ENCODE measurements at places on chromosomes 4 and X.

DNA sequence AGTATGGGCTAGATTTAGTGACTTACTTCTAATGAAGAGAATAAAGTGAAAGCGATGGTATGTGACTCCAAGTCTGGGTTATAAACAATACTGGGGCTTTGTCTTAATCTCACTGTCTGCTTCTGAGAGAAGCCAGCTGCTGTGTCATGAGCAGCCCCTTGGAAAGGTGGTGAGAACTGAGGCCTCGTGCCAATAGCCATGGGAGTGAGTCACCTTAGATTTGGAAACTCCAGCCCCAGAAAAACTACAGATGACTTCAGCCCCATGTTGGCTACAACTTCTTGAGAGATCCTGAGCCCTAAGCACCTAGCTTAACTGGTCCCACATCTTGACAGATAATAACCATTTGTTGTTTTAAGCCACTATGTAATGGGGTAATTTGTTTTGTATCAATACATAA is 77.6 kb downstream of the CWH43 start:
- no peak for DNase-seq

DNA sequence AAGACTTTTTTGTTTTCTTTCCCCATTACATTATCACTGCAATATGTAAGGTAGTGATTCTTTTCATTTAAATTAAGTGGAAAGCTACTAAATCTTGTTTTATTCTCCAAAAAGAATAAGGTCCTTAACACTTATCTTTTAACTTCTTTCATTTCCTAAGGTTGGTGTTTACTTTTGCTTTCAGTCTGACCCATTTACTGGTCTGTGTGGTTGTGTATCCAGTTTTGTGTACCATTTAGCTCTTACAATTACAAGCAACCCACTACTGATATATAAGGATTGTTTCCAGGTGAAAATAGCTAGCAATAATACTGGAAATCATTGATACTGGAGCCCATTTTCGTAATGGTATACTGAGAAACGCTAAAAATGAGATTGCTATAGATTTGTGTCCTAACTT is 123.1 kb upstream of the CXorf66 start:
- DNase-seq = no peak

DNA sequence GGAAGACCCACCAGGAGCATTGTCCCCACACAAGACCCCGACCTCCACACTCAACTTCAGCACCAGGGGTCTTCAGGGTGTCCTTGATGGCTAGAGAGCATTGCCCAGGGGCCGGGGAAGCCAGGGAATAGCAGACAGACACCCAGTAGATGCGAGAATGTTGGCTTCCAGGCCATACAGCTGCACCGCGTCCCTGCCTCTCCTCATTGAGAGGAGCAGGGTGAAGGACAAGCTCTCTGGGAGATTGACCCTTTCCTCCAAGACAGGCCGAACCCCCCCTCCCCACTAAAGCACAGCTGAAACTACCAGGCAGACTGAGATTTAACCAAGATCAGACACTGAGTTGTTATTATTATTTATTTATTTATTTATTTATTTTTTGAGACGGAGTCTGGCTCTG is 42.6 kb upstream of the SLC25A4 start:
- DNase-seq = no peak

DNA sequence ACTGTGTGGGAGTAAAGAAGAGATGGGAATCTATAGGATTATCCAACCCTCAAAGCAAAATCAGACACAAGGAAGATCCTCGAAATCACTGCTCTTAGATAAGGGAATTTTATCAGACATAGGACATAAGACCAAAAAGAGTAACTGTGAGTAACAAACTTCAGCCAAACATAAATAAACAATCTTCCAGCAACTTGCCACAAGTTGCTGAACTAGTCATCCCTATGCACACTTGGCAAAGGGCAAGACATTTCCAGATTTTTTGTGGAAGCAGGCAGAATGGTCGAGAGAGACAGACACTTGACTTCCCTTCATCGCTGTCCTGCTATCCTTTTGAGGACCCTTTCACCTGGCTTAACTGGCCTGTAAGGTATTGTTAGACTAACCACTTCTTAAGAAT is 89.6 kb downstream of the KCNIP4 start:
- no peak for DNase-seq

GRCh38 chr4:176549161-176549865 is 229.5 kb downstream of the SPCS3 start:
- no peak for DNase-seq

GRCh38 chr4:94827481-94828110 is 69.8 kb downstream of the BMPR1B start:
- DNase-seq = no peak

DNA sequence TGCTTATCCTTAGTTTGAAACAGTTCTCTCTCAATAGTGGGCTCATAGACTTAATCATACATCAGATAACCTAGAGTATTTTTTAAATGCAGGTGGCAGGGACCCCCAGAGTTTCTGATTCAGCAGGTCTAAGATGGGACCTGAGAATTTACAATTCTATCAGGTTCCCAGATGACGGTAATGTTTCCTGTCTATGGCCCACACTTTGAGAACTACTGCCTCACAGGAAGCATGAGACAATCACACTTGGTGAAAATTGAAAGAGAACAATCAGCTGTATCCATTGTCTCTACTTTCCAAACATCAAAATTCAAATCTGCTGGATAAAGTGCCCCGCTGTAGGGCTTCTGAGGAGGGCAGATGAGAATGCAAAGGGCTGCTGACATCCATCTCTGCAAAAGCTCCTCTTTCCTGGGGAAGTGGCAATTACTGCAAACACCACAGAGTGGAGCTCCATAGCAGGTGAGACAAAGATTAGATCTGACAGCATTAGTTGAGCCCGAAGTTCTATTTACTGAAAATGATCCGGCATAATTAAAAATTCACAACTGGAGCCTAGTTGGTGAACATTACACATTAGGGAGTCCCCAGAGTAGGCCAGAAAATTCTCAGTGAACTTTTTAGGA is 187.8 kb upstream of the MBNL3 start:
- DNase-seq = no peak

DNA sequence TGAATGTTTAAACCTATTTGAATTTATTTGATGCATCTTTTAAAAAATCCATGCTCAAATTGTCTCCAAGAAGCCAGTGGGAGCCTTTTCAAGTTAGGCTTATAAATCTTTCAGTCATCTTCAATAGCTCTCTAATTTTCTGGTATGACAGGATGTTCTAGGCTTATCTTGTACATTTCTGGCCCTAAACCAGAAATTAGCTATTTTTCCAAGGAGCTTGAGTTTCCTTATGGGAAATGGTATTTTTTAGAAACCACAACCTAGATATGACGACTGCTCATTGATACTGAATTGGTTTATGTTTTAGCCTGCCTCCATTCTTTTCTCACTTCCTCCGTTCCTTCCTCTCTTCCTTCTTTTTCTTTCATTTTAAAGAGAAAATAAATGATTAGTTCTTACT is 172.3 kb downstream of the SPRY1 start:
- no peak for DNase-seq

GRCh38 chr4:143302536-143302935 is 34.1 kb upstream of the GAB1 start:
- DNase-seq = no peak

DNA sequence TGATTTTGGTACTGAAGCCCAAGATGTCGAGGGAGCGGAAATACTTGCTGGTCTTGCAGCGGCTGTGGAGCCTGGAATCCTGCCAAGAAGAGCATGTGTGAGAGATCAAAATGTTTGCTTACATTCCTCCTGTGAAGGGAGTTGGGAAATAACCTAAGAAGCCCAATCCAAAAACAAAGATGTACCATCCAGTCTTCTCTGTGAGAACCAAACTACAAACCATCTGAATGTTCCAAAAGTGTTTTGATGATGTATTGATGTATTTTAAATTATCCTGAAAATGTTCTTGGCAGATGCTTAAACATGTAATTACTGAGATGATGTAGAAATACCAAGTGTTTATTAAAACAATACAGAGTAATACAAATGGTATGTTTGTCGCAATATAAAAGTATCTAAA is 10.1 kb upstream of the ADH1A start:
- no peak for DNase-seq

GRCh38 chr4:10245751-10246150 is 129.2 kb upstream of the WDR1 start:
- DNase-seq = no peak

- DNase-seq = no peak
Observed at GRCh38 chr4:54572152-54572542, 85.6 kb upstream of the KIT start.

DNA sequence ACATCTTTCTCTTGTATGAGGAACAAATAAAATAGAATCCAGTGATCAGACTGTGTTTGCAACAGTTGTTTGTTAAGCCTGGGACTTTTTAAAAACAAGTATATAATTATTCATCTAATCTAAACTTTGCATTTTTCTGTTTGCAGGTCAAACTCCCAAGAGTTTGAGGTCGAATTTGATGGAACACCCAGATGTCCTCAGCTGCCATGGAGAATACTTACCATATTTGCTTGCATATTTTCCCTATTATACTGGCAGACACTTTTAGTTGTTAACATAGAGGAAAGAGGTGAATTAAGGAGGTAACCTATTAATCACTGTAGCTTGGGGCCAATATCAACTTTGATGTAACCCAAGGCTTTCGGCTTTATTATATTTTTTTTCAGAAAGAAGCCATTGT is 401.5 kb upstream of the DIPK2B start:
- DNase-seq = no peak

DNA sequence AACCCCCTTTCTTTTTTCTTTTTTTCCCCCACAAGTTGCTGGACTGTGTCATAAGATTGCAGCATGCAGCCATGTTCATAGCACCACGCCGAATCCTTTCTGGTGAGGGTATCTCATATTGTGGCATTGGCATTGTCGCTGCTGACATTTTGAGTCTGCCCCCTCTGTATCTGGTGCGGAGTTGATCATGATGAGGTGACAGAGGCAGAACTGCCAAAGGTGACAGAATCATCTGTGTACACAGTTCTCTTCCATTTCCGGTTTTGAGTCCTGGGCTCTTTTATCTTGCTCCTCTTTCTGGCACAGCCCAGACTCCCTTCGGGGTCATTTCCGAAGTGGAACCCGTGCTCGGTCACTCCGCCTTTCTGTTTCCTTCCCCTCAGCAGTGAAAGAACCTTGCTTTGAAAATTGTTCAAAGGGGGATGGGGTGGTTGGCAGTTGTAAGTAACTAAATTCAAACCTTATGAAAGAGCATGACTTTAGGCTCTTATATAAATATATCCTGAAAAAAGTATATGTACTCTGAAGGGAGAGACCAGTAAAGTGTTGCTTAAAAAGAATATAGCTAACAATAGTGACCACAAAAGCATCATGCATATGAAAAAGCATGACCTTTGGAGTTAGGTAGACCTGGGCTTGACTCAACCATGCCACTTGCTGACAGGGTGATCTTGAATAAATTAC is 55.0 kb upstream of the BMP2K start:
- DNase-seq = no peak

DNA sequence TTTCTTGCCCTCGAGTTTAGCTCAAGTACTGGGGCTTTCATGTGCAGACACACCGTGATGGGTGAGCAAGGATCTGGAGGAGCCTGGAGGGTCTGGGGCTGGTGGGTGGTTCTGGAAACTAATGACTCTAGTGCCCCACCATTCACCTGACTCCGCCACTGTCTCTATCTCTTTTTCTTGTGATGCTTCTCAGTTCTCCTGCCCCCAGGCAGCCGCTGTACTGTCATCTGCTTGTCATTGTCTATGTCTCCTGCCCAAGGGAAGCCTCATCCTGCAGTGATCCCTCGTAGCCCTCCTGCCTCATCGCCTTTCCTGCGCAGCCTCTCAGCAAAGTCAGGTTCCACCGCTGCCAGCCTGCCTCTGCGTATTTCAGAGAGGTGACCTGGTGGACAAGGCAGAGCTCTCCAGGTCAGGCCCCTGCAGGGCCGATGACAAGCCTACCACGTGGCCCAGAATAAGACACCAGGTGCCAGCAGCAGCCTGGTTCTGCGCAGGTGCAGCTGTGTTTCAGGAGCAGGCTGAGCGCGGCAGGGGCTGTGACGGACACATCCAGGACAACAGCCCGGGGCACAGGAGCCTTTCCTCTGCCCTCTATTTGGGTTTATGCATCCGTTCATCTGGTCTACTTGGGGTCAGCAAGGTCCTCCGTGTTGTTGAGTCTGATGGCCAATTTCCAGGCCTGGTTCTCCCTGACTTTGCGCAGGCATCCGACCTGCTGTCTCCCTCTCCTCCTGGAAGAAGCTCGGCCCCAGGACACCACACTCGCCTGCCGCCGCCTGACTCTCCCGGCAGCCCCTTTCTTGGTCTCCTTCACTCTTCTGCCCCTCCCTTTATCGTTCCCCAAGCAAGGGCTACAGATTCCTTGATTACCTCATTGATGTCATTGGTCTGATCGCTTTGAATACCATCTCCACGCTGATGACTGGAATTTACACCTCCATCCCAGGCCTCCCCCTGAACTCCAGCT is 30.9 kb upstream of the CDKN2AIP start:
- no peak for DNase-seq

- DNase-seq = no peak
Observed at GRCh38 chrX:69535661-69536060, 31.5 kb downstream of the NALF2 start.

- no peak for DNase-seq
Observed at GRCh38 chr4:48243429-48243828, 26.2 kb downstream of the TEC start.

GRCh38 chrX:94932278-94932965 is 1258.4 kb downstream of the FAM133A start:
- DNase-seq = no peak

GRCh38 chr4:45732161-45732560 is 391.7 kb downstream of the GABRG1 start:
- DNase-seq = no peak

- DNase-seq = no peak
Observed at GRCh38 chrX:53305996-53306937, 24.9 kb upstream of the IQSEC2 start.

- no peak for DNase-seq
Observed at GRCh38 chr4:99324979-99325378, 3.8 kb upstream of the ADH1B start.

- DNase-seq = no peak
Observed at GRCh38 chr4:166996216-166996615, 238.1 kb downstream of the SPOCK3 start.

Measured in stimulated activated CD4-positive, alpha-beta T cell treated with anti-CD3 and anti-CD28 coated beads, Interleukin-1b, Interleukin-23, amount 100 ng/mL, for 1 hour (primary cell).